ENCODE measurements at places on chromosomes 11 and 22.
A peak's percentile ranks its signal among the peaks of the same experiment; 100 is the strongest.

- DNase-seq, result no peak
Measured at GRCh38 chr11:113942256-113942655, 32.7 kb upstream of the HTR3A start.

DNA sequence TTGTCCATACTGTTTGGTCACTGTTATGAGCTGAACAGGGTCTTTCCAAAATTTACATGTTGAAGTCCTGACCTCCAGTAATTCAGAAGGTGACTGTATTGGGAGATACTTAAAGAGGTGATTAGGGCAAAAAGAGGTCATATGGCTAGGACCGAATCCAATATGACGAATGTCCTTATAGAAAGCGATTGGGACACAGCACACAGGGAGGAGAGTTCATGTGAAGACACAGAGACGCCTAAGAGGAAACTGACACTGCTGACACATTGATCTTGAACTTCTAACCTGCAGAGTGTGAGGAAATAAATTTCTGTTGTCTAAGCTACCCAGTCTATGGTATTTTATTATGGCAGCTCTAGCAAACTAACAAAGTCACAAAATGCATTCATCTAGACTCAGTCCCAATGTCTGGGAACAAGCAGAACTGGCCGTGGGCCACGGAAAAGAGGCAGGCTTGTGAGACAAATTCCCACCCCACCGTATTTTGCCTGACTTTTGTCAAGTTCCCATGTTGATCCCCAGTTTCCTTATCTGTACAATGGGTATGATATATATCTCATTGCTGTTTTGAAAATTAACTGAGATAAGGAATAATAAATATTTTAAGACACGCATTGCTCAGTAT is 295.0 kb downstream of the NTM start:
- no peak for DNase-seq

- DNase-seq, result no peak
Measured at GRCh38 chr11:19817870-19818269, 105.2 kb downstream of the NAV2 start.

DNA sequence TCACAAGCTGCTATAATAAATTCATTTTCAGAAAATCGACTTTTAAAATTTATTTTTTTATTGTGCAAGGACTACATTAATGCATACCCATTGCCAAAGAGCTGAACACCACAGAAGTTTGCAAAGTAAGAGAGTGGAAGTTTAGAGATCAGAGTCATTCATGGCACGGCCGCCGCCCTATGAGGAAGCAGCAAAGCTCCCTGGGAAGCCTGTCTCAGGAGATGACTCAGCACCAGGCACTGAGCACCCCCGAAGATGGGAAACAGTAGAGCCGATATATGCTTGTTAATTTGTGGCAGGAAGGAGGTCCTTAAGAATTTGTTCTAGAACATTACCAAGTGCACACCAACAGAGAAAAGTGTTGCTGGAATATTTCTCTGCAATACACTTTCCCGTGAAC is 693.7 kb downstream of the OPCML start:
- DNase-seq, result peak; percentile 19

GRCh38 chr22:49574881-49575702 is 252.6 kb downstream of the BRD1 start:
- no peak for DNase-seq

GRCh38 chr11:8369592-8370205 is 106.0 kb upstream of the LMO1 start:
- no peak for DNase-seq

DNA sequence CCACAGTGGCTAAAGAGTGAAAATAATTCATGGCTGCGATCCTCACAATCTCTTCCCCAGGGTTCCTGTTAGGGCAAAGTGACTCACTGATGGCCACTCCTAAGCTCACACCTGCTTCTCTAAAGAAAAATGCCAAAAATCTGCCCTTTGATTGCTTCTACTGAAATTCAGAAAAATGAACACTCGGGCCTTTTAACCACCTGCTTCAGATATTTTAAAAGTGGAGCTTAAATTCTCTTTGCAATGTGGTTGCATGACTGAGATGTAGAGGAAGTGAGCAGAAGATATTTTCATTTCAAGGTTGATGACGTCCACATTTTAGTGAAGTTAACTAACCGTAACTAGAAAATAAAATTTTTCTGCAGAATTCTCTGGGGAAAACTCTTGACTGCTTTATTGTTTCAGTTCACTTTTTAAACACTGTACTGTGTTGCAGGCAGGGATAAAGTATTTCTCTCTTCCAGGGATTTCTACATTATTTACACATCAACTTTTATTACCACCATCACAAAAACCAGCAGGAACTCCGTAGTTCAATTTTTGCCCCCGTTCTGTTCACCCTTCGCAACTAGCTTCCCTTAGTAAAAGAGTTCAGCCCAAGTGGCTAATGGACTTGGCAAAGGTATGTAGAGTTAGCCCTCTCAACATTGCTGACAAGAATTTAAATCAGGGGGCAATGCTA is 8.5 kb downstream of the RAB30 start:
- DNase-seq, result peak; percentile 55

GRCh38 chr22:43995057-43995685 is 28.9 kb upstream of the PARVB start:
- DNase-seq, result no peak

DNA sequence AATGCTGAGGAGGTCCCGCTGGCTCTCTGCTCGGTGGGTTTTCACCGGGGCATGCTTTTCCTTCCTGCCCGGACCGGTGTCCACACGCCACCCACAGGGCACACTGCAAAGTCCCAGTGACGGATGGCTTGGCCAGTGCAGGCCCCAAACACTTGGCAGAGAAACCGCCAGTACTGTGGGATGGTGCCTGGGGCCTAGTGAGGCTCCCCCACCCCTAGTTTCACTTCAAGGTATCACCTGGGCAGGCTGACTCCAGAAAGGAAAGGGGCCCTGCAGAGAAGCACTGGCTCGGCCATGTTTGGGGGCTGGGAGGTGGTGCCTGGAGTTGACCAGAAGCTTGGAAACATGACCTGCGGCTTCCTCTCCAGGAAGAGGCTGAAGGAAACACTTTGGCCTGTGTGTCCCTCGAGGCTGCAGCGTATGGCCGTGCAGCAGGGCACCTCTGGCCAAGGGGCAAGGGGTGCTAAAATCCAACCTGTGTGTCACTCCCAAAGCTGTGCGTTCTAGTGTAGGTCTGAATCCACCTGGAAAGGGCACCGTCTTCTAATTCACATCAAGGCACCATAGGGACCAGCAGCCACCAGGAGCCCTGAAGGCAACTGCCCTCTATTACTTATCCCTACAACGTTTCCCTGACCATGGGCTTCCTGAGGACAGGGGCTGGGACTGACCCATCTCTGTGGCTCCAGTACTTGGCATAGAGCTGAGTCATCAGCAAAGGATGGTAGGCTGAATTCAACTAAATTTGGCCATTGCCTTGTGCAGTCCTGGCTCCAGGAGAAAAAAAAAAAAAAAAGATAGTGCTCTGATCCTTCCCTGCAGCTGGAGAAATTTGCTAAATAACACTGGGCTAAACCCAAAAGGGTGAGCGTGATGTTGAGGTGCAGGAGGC is 22.6 kb downstream of the TPBGL start:
- no peak for DNase-seq

DNA sequence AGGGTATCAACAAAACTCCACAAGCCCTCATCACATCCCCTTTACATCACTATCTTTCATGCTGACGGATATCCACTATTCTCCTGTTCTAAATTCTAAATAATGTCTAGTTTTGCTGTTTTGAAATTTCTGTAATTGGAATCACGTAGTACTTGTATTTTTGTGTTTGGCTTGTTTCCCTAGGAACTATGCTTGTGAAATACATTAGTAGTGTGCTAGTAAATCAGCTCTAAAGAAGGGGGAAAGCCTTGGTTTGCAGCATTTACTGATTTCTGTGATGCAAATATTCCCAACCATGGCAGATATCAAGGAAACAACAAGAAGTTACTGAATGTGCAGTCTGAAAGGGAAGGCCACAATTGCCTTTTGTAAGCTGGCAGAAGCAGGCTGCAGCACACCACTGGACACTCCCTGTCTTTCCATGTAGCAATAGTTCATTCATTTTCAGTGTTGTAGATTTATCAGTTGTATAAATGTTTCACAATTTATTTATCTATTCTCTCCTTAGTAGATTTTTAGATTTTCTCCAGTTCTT is 4.7 kb upstream of the FOLH1 start:
- DNase-seq, result no peak

- DNase-seq, result peak; percentile 60
Measured at GRCh38 chr11:88886796-88887195, 179.0 kb downstream of the GRM5 start.

- peak; percentile 39 for DNase-seq
Measured at GRCh38 chr11:46615756-46616155, 1.3 kb downstream of the HARBI1 start.

- no peak for DNase-seq
Measured at GRCh38 chr11:126354631-126355323, 709 bp upstream of the ST3GAL4 start.

DNA sequence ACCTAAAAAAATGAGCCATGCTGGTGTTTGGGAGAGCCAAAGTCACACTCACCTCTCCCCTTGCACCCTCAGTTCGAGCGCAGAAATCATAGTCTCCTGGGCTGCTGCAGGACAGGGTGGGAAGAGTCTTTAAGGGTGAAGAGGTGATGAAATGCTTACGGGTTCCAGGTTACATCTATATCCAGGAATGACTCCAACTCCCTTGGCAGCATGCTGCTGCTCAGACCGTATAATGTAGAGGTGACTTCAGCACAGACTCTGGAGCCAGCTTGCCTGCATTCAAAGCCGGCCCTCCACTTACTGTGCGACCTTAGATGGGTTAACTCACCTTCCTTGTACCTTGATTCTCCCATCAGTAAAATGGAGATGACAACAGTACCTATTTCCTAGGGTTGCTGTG is 17.3 kb upstream of the PKNOX2 start:
- no peak for DNase-seq

DNA sequence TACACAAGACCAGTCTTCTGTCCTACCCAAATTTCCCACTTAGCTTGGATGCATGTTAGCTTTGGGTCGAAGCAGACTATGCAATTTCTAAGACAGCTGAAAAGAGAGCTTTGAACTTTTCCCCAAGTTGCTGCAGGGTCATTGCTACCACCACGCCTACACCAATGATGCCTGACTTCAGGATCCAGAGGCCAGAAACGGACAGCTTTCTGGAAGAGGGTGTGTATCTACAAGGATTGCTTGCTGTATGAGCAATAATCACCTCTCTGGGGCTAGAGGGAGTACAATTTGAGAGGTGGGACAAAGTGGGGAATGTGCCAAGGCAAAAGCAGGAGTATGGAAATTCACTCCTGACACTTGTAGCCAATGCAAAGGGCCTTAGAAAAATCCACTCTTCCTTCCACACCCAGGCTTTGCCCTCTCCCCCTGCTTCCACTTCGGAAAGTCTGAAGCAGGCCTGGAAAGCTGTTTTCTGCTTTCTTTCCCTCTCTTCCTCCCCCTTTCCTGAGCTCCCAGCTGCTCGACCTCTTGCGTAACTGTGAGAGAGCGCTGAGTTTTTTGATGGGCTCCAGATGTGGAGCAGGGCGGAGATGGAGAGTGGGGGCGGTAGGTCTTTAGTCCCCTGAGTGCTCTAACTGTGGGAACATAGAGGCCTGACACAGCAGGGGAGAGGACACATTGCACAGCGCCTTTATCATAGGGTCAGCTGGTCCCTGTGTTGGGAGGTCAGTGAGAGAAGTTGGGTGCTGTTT is 2.1 kb upstream of the PHLDB1 start:
- peak; percentile 97 for DNase-seq

- no peak for DNase-seq
Measured at GRCh38 chr11:67057205-67057672, 592 bp downstream of the RHOD start.

- no peak for DNase-seq
Measured at GRCh38 chr22:48551716-48552268, 1275.9 kb downstream of the BRD1 start.

- no peak for DNase-seq
Measured at GRCh38 chr11:79336797-79337517, 103.9 kb downstream of the TENM4 start.

DNA sequence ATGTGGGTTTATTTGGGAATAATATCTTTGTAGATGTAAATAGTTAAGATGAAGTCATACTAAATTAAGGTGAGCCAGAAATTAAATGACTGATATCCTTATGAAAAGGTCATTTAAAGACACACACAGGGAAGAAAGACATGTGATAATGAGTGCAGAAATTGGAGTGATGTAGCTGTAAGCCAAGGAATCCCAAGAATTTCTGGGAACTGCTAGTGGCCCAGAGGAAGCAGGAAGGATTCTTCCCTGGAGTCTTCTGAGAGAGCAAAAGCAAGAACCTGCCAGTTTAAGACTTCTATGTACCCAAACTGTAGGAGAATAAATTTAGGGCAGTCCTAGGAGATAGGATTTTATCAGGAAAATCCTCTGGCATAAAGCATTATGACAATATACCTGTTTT is 66.9 kb downstream of the LRRC4C start:
- DNase-seq, result no peak

DNA sequence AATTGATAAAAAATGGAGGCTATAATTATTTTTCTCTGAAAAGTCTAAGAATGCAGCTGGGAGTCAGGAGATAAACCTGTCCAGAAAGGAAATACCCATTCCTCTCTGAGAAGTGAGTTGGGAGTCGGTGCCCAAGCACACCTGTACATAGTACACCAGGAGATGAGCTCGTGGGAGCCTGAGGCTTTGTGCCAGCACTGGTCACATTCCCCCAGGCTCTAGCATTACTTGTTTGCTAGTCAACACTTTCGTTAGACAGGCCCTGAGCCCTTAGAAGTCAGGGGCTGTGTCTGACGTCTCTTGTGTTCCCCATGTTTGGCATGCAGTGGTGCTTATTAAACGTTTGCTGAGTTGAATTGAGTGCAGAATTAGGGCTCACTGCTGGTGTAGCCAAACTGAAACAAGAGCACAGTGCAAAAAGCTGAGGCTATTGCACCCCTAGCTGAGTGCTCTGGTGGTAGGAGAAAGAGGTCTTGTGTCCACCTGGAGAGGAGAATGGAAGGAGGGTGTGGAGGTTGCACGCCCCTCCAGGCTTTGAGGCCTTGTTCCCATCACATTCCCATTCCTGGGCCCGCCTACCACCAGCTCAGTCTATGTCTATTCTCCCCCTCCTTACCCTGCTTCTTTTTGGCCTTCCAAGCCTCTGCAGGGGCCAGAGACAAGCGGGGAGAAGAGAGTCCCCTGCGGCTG is 6.8 kb downstream of the ROBO4 start:
- no peak for DNase-seq

- peak; percentile 78 for DNase-seq
Measured at GRCh38 chr22:46054091-46055073, 77.4 kb upstream of the WNT7B start.

- no peak for DNase-seq
Measured at GRCh38 chr11:76237914-76238313, 31.6 kb upstream of the WNT11 start.

DNA sequence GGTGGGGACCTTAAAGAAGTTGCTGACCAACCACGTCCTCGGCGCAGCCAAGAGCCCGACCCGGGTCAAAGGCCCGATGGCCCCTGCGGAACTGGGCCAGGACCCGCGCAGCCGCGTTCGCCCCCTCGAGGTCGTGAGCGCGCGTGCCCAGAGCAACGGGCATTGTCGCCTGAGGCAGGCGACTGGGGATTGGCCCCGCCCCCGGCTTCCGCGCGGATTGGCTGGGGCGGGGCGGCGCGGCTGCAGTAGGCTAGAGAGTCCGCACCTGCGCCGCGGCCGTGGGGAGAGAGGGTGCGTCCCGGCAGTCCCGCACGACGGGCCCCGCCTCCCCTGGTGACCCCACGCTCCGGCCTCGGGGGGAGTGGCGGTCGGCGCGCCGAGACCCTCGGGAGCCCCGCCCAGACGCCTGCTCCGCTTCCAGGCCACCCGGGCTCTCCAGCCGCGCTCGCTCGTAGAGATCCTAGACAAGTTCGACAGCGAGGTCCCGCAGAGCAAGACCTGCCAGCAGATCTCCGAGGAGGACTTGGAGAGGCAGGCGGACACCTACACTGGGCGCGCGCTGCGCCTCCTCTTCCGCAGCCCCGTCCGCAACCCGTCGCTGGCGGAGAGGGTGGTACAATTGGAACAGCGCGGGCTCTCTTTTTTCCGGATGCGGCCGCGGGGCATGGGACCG is 8.3 kb upstream of the PPIL2 start:
- peak; percentile 15 for DNase-seq

Data from cardiac fibroblast (primary cell).